Activated naive CD8-positive, alpha-beta T cell treated with anti-CD3 and anti-CD28 coated beads for 36 hours (primary cell): ENCODE measurements at places on chromosomes 2 and 18.

DNA sequence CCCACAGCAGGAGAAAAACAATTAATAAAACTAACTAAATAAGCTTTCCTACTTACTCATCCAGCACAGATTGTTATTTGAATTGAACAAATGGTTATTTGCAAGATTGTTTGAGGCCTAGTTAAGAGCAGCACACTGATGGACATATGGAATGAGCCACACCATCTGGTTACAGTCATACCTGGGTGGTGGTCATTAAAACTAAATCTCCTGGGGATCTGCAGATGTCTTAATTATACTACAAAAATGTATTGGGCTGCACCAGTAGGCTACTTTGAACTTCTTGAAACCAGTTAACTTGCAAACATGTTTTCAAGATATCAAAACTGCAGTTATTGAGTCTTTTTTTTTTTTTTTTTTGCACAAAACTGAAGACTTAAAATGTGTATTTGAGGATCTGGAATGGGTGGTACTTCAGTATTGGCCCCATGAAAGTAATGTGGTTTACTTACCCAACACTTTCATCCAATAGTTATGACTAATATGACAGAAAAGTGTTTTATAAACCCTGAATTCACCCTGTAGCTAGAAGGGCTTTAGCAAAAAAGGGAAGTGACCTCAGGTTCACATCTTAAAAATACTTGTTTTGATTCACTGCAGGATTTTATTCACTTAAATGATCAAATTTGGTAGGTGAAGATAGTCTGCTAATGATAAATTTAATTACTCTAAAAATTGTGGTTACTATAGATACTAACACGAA, 10.8 kb downstream of the AGFG1 start:
- no peak for DNase-seq

GRCh38 chr18:47912794-47913585, 17.5 kb downstream of the SMAD2 start:
- no peak for DNase-seq

GRCh38 chr2:174035117-174035635, 70.0 kb upstream of the SP3 start:
- no peak for DNase-seq

- no peak for DNase-seq
Observed at GRCh38 chr2:55025627-55026026, 24.6 kb downstream of the RTN4 start.

DNA sequence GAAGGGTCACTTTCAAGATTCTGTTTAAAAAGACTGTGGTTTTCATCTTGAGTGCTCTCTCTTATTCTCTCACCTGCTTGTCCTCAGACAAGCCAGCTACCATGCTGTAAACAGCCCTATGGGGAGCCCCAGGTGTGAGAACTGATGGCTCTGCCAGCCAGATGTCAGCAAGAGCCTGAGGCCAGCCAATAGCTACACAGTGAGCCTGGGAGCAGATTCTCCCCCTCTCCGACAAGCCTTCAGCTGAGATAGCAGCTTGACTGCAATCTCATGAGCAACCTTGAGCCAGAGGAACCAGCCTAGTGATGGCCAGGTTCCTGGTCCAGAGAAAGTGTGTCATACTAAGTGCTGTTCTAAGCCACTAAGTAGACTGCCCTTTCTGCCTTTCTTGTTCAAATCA, 272.1 kb downstream of the NAPG start:
- DNase-seq = no peak

GRCh38 chr2:157989227-157989626, 112.4 kb upstream of the UPP2 start:
- no peak for DNase-seq

- no peak for DNase-seq
Observed at GRCh38 chr18:5068851-5069250, 128.2 kb downstream of the AKAIN1 start.

GRCh38 chr2:151042964-151043363, 218.7 kb downstream of the RBM43 start:
- DNase-seq = no peak

DNA sequence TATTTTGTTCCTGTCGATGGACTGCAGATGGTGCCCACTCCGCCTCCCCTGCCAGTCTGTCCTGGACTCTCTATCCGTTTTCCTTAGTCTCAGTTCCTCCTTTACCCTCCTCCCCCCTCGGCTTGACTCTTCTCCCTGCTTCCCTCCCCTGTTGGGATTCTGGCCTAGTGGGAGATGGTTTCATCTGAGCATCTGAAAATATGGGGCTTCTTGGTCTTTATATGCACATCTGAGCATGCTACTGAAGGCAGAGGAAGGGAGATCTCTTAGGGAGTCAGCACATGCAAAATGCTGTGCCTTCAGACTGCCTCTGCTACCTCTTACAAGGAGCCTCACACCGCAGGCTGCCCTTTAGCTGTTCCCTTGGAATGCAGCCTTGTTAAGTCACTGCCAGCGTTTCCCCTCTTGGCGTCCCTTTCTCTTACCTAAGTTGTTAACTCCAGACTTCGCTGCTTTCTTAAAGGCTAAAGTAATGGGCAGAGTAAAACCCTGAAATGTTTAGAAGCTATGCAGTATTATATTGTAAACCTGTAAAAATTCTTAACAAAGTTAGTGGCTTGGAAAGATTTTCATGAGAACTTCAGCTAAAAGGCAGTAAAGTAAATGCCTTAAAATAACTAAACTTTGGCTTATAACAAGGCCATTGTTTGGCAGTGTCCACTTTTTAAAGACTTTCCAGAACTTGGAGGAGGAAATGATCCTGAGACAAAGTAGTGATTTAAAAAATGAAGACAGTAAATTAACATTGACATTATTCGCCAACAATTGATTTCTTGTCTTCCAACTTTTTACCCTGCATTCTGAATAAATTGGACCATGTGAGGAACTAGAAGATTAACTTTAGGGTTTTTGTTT, 49.8 kb downstream of the LDLRAD4 start:
- DNase-seq = no peak

GRCh38 chr18:45619062-45619825, 4.0 kb downstream of the SLC14A2 start:
- no peak for DNase-seq

GRCh38 chr2:63736354-63736753, 105.3 kb upstream of the UGP2 start:
- no peak for DNase-seq

DNA sequence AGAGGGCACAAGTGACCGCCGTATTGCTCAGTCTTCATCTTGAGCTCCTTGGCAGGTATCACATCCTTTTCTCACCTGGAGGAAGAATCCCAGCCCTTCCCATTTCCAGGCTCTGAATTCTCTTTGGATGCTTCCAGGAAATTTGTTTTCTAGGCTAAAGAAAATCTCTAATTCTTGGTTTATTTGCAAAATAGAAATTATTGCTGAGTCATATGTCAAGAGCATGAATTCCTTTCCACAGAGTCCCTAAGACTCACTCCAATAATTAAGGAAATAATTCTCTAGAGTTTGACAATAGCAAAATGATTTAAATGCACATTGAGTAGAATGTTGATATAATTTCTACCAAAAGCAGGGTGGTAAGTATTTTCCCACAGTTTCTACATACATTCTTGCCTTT, 16.3 kb upstream of the CCDC68 start:
- no peak for DNase-seq

GRCh38 chr2:18845854-18846445, 256.6 kb upstream of the NT5C1B start:
- DNase-seq = no peak

DNA sequence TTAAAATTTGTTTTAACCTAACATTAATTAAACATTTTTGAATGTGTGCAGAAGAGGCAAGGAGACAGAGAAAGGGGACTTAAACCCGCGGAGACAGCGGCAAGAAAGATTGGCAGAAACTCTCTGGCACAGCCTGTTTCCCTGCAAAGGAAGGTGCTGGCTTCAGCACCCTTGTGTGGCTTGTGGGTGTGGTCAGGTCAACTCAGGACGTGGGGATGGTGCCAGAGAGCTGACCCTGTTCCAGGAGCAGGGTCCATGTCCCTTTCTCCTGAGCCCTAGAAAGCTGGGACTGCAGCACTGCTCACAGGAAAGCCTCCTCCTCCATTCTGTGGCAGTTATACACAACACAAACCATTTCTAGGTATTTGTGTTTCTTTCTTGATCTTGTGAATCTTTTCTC, 176.2 kb upstream of the ST6GAL2 start:
- no peak for DNase-seq

DNA sequence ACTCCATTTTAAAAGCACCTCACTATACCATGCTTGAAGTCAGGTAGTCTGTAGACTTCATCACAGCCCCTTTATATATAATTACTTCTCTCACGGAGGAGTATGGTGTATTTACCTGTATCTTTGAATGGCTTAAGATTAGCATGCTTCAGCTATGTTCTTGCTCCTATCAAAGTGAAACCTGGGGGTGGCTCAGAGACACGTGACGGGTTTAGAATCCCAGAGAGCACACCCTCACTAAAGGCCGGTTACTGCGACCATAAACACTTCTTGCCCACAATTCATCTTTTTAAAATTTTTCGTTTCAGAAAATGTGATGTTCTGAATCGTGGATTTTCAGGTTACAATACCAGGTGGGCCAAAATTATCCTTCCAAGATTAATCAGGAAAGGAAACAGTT, 3.6 kb downstream of the IAH1 start:
- no peak for DNase-seq

- no peak for DNase-seq
Observed at GRCh38 chr18:26225915-26226228, 373 bp upstream of the TAF4B start.

DNA sequence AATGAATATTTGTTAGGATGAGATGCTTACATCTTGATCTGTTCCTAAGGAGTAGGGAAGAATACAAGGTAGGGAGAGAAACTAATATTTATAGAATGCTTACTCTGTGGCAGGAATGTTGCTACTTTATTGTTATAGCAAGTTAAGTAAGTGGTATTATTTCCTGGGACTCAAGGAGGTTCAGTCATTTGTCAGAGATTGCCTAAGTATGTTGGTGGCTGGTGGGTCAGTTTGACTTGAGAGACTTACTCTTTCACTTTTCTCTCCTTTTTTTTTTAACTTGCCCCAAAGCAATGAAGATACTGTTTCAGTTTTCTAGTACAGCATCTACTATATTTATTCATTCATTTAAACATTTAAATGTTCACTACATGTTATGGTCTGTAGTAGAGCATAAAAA, 209.2 kb upstream of the STON1 start:
- no peak for DNase-seq
